ENCODE measurements at places on chromosomes 6 and 20.
A peak's percentile ranks its signal among the peaks of the same experiment; 100 is the strongest.

DNA sequence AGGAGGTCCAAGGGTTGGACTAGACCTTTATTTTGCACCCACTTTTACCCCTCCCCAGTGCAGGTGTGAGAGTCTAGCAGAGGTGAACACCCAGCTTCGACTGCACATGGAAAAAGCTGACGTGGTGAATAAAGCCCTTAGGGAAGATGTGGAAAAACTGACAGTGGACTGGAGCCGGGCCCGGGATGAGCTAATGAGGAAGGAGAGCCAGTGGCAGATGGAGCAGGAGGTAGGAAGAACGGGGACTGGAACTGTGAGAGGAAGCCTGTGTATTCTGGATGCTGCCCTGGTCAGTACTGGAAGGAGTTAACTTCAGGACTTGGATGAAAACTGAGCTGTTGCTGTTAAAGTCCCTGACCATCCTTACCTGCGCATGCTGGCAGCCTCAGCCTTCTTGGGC lies 10.6 kb downstream of the CEP250 start:
- DNase-seq, result no peak

GRCh38 chr6:20021795-20022194 lies 184.6 kb downstream of the ID4 start:
- DNase-seq, result no peak

- DNase-seq, result no peak
Observed at GRCh38 chr20:59825944-59826759, 107.3 kb downstream of the SYCP2 start.

DNA sequence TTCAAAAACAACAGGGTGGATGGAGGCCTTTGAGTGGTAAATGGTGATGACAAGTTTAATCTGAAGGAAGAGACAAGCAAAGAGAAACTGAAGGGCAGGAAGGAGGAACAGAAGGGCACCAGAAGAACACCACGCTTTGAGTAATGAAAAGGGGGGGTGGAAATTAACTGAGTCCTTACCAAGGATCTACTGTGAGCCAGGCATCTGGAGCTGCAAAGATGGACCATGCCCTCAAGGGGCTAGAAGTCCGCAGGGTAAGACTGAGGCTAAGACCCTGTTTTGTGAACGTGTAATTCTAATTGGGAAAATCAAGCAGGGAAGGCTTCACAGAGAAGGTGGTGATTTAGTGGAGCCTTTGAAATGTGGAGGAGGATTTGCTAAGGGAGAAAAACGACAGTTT lies 1.6 kb downstream of the NDRG3 start:
- no peak for DNase-seq

- no peak for DNase-seq
Observed at GRCh38 chr6:7809346-7809745, 83.4 kb downstream of the BMP6 start.

DNA sequence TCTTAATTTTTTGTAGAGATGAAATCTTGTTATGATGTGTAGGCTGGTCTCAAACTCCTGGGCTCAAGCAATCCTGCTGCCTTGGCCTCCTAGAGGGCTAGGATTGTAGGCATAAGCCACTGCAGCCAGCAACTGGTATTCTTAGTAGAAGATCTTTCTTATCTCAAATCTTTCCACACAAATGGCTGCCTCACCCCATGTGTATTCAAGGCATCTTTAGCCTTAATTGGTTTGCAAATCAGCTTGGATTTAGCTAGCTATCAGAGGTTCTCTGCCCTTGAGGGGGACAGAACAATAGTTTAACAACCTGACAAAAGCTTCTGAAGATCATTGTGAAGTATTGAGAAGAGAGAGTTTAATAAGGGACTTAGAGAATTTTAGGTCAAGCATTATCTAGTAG lies 17.9 kb upstream of the ABRACL start:
- no peak for DNase-seq

GRCh38 chr6:106377061-106377540 lies 16.6 kb downstream of the CRYBG1 start:
- no peak for DNase-seq

- no peak for DNase-seq
Observed at GRCh38 chr20:5949943-5950270, 426 bp downstream of the TRMT6 start.

DNA sequence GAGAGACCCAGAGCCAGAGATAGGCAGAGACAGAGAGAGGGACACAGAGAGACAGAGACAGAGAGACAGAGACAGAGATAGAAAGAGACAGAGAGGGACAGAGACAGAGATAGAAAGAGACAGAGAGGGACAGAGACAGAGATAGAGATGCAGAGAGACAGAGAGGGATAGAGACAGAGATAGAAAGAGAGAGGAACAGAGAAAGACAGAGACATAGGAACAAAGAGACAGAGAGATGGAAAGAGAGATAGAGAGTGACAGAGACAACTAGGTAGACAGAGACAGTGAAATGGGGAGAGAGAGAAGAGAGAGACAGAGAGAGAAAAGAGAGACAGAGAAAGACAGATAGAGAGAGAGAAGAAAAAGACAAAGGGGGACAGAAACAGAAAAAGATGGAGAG lies 165.4 kb upstream of the FOXQ1 start:
- no peak for DNase-seq

DNA sequence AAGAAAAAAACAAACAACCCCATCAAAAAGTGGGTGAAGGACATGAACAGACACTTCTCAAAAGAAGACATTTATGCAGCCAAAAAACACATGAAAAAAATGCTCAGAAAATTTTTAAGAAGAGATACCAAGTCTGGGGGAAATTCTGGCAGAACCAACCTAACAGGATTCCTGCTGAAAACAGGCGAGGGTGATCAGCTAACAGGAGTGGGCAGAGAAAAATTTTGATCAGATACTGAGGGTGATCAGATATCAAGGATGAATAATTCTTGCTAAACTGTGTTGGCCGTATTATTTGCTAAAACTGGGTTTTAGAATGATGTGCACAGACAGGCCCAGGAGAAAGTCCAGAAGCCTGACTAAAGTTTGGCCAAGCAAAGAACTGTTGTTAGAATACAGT lies 557.3 kb downstream of the CD109 start:
- DNase-seq, result no peak

DNA sequence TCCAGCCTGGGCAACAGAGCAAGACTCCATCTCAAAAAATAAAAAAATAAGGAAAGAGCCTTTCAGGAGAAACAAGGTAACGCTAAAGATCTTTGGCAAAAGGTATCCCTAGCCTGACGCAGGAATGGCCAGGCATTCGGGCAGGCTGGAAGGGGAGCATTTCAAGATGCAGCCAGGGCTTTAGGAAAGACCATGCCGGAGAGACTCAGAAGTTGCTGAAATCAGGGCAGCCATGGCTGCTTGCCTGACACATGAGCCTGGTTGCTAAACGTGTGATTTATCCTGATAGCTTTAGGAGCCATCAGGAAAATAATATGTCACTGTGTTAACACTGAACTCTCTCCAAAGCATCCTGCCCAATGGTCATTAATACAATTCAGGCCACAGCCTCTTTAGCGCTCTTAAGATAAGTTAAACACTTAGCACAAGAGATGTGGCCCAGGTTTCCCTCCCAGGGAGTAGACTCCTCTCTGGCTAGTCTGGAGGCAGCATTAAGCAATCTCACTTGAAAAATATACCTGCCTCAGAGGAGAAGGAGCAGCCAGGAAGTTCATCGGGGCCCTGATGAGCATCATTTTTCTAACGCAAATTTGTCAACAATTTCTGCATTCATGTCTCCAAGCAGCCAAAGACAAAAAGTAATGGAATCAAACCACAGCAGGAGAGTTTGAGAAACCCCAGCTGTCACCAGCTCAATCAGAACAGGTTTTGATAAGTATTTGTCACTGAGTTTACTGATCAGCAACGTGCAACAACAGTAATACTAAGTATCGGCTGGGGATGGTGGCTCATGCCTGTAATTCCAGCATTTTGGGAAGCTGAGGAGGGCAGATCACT lies 200.0 kb downstream of the ZMYND8 start:
- no peak for DNase-seq

DNA sequence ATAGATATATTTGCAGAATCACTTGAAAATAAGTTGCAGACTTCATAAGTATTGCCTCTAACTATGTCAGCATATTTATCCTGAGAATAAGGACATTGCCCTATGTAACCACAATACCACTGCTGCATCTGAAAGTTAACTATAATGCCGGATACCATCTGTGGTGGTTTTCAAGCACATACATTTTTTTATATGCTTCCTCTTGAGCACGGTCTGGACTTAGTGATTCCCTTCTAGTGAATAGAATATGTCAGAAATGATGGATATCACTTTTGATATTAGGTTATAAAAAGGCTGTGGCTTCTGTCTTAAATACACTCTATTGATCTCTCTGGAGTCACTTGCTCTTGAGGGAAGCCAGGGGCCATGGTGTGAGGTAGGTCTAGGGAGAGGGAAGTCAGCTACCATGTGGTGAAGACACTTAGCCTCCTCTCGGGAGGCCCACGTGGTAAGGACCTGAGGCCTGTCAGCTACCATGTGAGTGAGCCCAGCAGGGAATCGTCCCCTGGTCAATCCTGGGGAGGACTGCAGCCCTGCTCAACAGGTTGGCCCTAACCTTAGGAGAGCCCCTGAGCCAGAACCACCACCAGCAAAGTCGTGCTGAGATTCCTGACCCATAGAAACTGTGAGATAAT lies 57.5 kb downstream of the CCDC170 start:
- DNase-seq, result no peak

- DNase-seq, result no peak
Observed at GRCh38 chr6:154874773-154875592, 120.1 kb upstream of the TIAM2 start.

GRCh38 chr6:124962639-124963415 lies 590 bp downstream of the RNF217 start:
- DNase-seq, result peak; percentile 5

DNA sequence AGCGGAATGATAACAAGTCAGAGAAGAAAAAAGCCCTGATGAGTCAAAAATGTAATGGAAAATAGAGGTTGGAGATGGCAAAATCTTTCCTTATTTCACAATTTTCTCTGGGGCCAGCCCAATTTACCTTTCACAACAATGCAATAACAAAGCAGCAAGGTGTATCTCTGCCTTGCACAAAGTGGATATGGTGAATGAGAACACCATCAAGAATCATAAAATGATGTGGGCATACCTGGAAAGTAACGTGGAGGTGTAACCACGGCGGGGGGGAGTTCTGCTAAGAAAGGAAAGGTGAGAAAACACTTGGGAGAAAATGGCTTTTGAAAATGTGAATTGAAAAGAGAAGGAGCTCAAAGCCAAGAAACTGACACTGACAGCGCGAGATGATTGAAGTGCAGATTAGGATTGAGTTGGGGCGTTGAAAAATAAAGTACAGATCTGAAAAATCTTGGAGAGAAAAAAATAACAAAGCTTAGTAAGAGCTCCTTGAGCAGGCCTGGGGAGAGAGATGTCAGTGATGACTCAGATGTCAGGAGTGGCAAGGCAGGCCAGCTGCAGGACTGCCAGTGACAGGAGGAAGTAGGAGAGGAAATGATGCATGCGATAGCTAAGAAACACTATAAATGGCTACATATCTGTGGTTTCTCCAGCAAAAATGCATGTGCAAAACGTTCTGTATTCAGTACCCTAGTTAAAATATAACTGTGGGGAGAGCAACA lies 26.2 kb downstream of the ARHGAP18 start:
- DNase-seq, result peak; percentile 58

DNA sequence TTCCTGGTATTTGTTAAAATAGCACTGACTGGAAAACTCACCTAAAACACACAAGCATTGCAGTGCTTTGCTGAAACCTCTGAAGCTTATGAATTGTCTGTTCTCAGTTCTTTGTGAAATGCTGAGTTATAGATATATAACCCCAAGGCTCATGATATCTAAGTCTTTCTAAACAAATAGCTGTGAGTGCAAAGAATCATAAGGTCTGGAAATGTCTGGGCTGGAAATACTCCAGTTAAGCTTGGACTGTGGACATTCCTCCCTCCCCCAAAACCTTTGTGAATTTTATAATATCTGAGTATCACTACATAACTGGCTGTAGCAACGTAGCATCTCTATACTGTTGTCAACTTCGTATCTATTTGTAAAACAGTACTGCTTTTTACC lies 69.1 kb downstream of the CBLN4 start:
- DNase-seq, result no peak

DNA sequence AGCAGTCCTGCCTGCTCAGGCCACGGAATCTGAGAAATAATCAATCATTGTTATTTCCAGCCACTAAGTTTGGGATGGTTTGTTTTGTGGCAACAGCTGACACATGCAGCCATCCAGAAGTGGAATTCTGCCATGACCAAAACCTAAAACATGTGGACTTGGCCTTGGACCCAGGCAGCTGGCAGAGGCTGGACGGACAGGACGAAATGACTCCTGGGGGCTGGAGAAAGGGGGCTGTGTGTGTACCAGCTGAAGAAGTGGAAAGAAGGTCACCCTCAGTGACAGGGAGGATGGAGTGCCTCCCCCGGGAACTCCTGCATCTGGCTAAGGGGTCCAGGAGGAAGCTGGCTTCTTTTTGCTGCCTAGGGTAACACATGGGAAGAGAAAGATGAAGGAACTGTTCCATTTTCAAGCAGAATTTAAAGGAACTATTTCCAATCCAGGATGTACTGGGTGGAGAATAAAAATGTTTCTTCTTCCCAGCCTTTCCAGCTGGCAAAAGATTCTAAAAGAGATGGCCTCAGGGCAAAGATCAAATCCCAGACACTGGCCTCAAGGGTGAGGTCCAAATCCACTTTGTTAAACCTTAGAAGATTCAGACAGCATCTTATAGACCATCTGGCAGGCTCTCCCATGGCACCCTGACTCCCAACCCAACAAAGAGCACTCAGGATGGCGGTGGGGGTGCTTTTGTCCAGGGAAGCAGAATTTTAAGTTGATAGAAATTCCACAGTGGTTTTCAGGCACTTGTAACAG lies 14.3 kb downstream of the SERPINB6 start:
- no peak for DNase-seq

DNA sequence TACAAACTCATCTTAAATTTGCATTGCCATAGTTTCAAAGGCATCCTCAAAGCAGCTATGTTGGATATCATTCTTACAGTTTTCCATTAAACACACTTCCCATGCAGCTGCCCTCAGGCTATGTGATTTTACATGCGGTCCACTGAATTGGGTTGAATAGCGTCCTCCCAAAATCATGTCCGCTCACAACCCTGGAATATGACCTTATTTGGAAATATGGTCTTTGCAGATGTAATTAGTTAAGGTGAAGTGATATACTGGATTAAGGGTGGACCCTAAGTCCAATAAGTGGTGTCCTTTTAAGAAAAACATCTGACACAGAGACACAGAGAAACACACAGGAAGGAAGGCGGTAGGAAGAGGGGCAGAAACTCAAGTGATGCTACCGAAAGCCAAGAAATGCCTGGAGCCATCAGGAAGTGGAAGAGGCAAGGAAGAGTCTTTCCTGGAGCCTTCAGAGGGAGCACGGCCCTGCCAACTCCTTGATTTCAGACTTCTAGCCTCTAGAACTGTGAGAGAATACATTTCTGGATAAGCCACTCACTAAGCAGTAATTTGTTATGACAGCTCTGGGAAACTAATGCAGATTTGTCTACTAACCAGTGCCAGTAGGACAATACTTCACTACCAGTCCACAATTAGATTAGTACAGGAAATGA lies 42.7 kb upstream of the NHSL1 start:
- DNase-seq, result no peak

- no peak for DNase-seq
Observed at GRCh38 chr6:15481390-15482291, 181.2 kb downstream of the DTNBP1 start.
